ENCODE measurements at places on chromosomes 5 and 9.
A peak's percentile ranks its signal among the peaks of the same experiment; 100 is the strongest.

DNA sequence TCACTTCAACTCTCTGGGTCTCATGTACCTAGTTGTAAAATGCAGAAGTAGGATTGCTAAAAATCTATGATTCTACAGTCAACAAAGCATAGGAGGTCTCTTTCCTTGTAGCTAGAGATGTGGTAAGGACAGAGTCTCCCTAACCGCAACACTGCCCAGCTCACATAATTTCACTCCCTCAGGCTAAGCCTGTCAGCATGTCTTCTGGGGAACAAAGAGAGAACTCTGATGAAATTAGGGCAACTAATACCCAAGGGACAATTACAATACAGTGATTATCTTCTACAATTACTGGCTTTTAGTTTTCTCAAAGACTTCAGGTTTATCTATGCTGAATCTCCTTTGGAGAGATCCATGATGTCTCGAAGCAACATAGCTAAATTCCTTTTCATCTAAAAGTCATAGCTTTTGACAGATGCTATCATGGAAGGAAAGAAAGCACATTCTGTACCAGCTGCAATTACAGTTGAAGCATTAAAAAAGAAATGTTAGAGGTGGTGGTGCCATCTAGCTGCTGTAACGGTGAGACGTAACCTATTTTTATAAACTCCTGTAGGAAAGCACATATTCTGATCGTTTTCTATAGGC, 141.1 kb upstream of the TARS1 start:
- DNase-seq: peak; percentile 50

DNA sequence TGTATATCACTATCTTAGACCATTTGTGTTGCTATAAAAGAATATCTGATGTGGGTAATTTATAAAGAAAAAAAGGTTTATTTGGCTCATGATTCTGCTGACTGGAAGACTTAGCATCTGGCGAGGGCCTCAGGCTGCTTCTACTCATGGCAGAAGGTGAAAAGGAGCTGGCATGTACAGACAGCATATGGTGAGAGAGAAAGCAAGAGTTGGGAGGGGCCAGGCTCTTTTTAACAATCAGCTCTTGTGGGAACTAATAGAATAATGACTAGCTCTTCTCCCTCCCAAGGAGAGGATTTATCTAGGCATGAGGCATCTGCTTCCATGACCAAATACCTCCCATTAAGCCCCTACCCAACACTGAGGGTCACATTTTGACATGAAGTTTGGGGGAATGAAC, 130.2 kb upstream of the SV2C start:
- no peak for DNase-seq

GRCh38 chr9:117245175-117245829, 169.6 kb downstream of the ASTN2 start:
- no peak for DNase-seq

DNA sequence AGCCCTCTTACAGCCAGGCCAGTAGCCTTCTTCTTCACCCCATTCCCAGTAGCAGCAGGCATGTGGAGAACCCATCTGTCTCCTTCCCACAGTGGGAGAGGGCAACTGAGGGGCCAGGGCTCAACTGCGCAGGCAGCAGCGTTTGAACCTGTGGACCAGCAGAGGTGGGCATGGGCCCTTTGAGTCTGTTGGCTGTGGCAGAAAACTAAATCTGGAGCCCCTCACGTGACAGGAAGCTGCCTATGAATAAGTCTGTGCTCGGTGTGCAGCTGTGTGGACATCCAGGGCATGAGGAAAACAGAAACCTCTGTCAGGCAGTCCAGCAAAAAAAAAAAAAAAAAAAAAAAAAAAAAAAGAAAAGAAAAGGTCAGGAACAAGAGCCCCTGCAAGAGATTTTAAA, 189.2 kb upstream of the NR3C1 start:
- no peak for DNase-seq

- DNase-seq: no peak
These were observed 187.7 kb downstream of the DENND1A start for GRCh38 chr9:123742009-123742767.

DNA sequence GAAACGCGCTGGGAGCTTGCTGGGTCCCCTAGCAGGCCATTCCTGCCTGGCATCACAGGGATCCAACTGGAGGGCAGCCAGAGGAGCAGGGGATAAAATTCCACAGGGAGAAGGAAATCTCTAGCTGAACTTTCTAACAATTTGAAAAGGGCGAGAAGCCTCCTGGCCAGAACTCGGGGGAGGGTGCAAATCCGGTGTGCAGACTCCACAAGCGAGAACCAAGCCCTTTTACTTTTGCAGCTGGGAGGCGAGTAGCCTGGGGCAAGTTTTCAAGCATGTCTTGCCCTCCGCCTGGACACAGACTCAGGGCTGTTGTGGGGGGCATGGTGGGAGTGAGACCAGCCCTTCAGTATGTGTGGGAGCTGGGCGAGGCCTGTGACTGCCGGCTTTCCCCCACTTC, 14.3 kb upstream of the POU5F2 start:
- no peak for DNase-seq

GRCh38 chr5:63081402-63081801, 502.8 kb downstream of the LRRC70 start:
- DNase-seq: no peak

- DNase-seq: no peak
These were observed 57.7 kb downstream of the SMARCA2 start for GRCh38 chr9:2072752-2073405.
